ENCODE measurements at places on chromosomes 4 and X.
A peak's percentile ranks its signal among the peaks of the same experiment; 100 is the strongest.

DNA sequence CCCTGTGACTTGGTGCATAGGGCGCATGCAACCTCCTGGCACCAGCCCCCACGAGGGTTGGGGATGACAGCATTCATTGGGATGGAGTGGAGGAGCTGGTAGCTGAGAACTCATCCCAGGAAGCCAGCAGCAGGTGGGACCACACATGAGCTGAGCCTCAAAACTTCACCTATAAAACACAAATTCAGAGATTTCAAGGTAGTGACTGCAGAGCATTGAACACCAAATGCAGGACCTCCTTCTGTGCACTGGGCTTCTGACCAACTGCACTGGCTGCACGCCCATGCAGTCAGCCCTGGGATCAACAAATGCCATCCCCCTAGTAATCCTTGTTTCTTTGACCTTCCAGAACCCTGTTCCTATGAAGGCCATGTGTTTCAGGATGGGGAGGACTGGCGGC, 197.8 kb downstream of the FRAS1 start:
- DNase-seq: no peak

DNA sequence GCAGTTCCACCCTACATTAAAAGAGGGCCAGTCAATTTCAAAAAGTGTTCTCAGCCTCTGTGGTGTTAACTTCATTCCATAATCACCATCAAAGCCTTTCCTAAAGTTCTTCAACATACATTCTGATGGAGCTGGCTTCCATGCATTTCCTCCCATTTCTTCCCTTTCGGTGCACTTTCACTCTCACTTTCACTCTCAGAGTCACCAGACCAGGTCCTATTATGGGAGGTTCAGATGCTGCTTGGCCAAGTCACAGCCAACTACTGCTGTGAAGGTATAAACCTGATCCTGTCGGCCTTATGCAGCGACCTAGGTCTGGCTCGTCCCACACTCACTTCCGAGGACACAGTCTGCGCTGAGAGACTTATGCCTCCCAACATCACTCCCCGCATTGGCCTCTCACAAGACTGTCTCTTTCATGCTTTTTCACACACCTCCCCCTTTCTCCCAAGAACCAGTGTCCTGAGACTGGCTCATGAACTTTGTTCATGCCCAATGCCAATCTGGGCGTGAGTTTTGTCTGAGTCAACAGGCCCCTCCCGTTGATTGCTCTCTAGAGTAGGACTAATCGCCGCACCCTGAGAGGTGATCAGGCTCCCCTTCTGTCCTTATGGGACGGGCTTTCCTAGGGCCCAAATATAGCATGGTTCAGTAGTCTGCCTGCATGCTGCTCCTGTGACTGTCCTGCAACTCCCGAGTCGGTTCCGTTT, 60.8 kb upstream of the XAGE1B start:
- DNase-seq: no peak

- DNase-seq: no peak
Observed at GRCh38 chr4:185779517-185779916, 32.5 kb downstream of the SORBS2 start.

- DNase-seq: no peak
Observed at GRCh38 chr4:118756958-118757357, 71.8 kb downstream of the METTL14 start.

- no peak for DNase-seq
Observed at GRCh38 chr4:59457576-59457975, 1742.5 kb upstream of the ADGRL3 start.

- DNase-seq: no peak
Observed at GRCh38 chr4:120919358-120919757, 3.2 kb downstream of the PRDM5 start.

DNA sequence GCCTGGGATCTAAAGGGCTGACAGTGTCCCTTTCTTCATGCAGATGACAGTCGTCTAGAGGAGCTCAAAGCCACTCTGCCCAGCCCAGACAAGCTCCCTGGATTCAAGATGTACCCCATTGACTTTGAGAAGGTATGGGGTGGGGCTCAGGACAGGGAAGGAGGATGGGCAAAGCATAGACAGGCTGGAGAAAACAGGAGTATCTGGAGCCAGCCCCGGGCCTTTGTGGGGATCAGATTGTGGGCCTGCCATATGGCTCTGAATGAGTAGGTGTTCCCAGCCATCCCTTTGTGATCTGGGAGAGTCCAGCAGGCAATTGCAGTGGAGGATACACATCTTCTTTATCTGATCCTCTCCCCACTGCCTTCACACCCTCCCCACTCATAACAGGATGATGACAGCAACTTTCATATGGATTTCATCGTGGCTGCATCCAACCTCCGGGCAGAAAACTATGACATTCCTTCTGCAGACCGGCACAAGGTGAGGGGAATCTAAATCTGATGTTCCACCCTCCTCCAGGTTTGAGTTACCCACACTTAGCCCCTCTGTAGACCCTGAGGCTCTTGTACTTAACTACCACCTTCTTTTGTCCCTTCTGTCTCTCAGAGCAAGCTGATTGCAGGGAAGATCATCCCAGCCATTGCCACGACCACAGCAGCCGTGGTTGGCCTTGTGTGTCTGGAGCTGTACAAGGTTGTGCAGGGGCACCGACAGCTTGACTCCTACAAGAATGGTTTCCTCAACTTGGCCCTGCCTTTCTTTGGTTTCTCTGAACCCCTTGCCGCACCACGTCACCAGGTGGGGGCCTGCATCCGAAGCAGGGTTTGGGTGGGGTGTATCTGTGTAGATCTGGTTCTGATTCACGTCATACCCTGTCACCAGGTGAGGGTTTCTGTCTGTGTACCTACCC, 5.8 kb upstream of the CDK16 start:
- DNase-seq: no peak

DNA sequence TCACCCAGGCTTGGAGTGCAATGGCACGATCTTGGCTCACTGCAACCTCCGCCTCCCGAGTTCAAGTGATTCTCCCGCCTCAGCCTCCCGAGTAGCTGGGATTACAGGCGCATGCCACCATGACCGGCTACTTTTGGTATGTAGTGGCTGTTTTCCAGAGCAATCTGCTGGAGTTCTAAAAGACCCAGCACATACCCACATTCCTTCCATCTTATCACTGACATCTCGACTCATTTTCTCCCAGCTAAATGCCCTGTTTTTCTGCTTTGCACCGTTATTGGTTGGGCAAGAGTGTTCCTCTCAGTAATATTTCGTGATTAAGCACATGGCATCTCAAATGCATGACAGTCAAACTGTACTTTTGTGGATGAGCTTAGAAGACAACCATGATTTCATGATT, 53.7 kb downstream of the PRKX start:
- DNase-seq: no peak

- no peak for DNase-seq
Observed at GRCh38 chr4:33966808-33967207, 2277.5 kb downstream of the ARAP2 start.

GRCh38 chr4:185999207-185999606, 69.7 kb upstream of the TLR3 start:
- no peak for DNase-seq

- peak; percentile 14 for DNase-seq
Observed at GRCh38 chr4:171847751-171848150, 34.5 kb downstream of the GALNTL6 start.

- DNase-seq: no peak
Observed at GRCh38 chr4:74400395-74400794, 35.5 kb downstream of the EREG start.

DNA sequence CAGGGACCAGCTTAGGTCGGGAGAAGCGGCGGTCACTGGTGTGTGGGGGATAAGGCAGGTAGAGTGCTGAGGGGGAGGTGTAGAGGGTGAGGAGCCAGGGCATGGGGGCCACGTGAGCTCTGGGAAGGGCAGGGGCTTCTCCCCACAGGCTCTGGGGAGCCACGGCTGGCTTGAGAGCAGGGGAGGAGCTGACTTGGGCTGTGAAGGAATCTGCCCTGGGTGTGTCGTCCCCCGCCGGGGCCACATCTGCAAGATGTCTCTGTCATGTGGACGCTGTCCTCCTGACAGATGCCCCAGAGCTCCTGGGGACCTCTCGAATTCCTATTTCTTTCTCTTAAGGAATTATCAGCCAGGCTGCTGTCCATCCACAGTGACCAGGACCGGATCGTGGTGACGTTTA, 15.0 kb downstream of the SH3TC1 start:
- DNase-seq: no peak

DNA sequence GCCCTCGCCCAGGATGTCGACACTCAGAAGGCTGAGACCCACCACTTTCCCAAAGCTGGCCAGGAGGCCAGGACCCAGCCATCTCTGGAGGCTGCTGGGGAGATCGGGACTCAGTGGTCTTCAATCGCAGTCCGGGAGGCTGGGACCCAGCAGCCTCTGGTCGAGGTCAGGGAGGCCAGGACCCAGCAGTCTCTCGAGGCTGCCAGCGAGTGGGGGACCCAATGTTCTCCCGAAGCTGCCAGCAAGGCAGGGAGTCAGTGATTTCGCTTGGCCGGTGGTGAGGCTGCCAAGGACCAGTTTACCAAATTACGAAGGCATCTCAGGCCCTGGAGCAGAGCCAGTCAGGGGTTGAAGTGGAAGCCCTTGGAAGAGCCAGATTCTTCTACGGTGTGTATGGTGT, 181.6 kb downstream of the NAF1 start:
- no peak for DNase-seq

DNA sequence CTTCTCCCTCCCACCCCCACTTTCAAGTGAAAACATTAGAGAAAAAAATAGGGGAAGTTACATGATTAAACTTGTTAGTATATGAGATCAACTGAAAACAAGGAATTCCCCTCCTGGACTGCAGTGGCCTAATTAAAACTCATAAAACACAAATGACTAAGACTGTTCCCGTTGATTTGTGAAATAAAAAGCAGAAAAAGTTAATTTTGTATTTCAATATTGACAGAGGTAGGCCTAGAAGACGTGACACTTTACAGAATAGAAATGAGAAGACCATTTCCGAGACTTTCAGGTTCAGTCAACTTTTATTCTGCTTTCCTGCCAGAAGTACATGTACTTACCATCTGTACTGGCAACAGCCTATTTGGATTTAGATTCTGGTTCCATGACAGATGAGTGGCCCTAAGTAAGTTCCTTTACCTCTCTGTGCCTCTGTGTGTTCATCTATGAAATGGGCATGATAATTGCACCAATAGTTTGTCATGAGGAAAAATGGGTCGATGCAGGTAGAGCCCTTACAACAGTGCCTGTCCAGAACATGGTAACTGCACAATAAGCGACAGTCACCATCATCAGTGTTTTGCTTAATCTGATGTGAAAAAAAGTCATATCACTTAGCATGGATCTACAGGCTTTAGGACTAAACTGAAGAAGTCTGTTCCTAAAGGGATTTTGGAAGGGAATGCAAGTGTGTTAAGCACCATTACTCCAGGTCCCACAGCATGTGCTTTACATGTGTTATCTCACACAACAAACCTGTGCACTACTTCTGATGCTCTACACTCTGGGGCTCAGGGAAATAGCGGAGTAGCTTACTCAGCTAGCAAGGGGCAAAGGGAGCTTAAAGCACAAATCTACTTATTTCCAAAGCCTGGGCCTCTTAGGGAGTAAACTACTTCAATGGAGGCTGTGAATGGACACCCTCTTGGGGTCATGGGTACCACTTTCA, 562.3 kb upstream of the DIPK2B start:
- peak; percentile 44 for DNase-seq

GRCh38 chr4:150682126-150682525, 100.2 kb downstream of the MAB21L2 start:
- DNase-seq: no peak

- peak; percentile 74 for DNase-seq
Observed at GRCh38 chr4:73729534-73730165, 10.7 kb upstream of the CXCL8 start.

- no peak for DNase-seq
Observed at GRCh38 chr4:184389978-184390900, 84.1 kb downstream of the IRF2 start.

DNA sequence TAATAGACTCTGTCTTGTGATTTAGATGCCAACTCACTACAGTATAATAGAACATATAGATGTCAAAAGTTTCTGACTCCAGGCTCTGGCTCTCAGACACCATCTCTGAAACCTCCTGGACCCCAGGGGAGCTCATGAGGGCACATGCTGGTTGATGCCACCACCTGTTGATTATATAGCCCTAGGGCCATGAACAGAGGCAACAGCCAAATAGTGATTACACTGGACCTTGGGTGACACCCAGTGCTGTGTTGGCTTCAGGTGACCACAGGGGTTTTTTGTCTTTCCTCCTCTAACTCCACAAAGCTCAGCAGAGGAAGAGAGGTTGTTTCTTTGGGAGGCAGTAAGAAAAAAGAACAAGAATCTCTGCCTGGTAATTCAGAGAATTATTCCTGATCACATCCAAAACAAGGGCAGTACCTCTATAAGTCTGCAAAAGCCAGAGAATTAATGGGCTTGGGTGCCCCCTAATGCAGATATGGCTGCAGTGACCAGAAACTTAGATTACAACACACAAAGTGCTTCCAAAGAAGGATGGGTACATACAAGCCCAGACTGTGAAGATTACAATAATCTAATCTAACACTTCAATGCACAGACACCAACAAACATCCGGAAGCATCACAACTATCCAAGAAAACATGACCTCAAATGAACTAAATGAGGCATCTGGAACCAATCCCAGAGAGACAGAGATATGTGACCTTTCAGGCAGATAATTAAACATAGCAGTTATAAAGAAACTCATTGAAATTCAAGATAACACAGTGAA, 1920.6 kb downstream of the ARAP2 start:
- peak; percentile 48 for DNase-seq

DNA sequence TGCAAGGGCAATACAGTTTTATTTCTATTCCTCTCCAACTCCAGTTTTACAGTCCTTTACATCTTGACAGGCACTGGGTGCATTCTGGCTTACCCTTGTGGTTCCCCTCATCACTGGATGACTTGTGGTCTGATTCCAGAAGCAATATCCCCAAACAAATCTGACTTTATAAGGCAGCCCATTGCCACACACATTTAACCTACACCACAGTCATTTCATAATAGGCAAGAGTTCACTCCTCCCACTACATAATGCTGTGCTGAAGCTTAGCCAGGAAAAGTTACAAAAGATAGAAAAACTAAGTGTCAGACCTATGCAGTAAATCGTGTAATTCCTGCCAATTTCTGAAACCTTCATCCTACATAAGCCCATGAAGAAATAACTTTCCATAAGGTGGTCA, 82.9 kb upstream of the MID1IP1 start:
- no peak for DNase-seq

- no peak for DNase-seq
Observed at GRCh38 chr4:3501825-3502425, 30.3 kb downstream of the LRPAP1 start.

DNA sequence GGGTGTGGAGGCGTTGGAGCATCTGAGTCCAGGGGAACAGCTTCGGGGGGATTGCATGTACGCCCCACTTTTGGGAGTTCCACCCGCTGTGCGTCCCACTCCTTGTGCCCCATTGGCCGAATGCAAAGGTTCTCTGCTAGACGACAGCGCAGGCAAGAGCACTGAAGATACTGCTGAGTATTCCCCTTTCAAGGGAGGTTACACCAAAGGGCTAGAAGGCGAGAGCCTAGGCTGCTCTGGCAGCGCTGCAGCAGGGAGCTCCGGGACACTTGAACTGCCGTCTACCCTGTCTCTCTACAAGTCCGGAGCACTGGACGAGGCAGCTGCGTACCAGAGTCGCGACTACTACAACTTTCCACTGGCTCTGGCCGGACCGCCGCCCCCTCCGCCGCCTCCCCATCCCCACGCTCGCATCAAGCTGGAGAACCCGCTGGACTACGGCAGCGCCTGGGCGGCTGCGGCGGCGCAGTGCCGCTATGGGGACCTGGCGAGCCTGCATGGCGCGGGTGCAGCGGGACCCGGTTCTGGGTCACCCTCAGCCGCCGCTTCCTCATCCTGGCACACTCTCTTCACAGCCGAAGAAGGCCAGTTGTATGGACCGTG, 2.2 kb downstream of the AR start:
- no peak for DNase-seq

Measured in LHCN-M2 (cell line).